ENCODE measurements at places on chromosomes 5 and 9. TPM values are rescaled to one million over a fixed set of nuclear protein-coding genes. Genes with fewer than 3 reads are reported as not detected.

The DPYSL3 gene
- polyA plus RNA-seq, result 117 TPM

The GGTA1 gene
- not detected for polyA plus RNA-seq

The YTHDC2 gene
- 20.6 TPM for polyA plus RNA-seq

The PCDHA4 gene
- polyA plus RNA-seq, result 0.20 TPM

The TTC23L gene
- 0.22 TPM for polyA plus RNA-seq

The KYAT1 gene
- polyA plus RNA-seq, result 5.7 TPM

The OLFM1 gene
- polyA plus RNA-seq, result 5.1 TPM

The ADGRD2 gene
- polyA plus RNA-seq, result not detected

The ACOT12 gene
- 0.17 TPM for polyA plus RNA-seq

The GPX8 gene
- 65.7 TPM for polyA plus RNA-seq

The CDC25C gene
- 5.1 TPM for polyA plus RNA-seq

The GRM6 gene
- 0.60 TPM for polyA plus RNA-seq

The FNBP1 gene
- 18.9 TPM for polyA plus RNA-seq

The GTF3C5 gene
- polyA plus RNA-seq, result 43.4 TPM

The TAF11L10 gene
- polyA plus RNA-seq, result not detected

The PTGES gene
- polyA plus RNA-seq, result 6.0 TPM

The THBS4 gene
- polyA plus RNA-seq, result 244 TPM

The FOXD4 gene
- polyA plus RNA-seq, result 0.86 TPM

The TRIO gene
- 198 TPM for polyA plus RNA-seq

The BTNL8 gene
- not detected for polyA plus RNA-seq

The PCSK1 gene
- 0.08 TPM for polyA plus RNA-seq

The FAM169A gene
- 3.2 TPM for polyA plus RNA-seq

The ARSI gene
- 3.6 TPM for polyA plus RNA-seq

The KLF9 gene
- 7.0 TPM for polyA plus RNA-seq

The DOK3 gene
- polyA plus RNA-seq, result 5.4 TPM

All from muscle of arm (tissue), 14 donors.